ENCODE measurements at places on chromosomes 13 and 19.

DNA sequence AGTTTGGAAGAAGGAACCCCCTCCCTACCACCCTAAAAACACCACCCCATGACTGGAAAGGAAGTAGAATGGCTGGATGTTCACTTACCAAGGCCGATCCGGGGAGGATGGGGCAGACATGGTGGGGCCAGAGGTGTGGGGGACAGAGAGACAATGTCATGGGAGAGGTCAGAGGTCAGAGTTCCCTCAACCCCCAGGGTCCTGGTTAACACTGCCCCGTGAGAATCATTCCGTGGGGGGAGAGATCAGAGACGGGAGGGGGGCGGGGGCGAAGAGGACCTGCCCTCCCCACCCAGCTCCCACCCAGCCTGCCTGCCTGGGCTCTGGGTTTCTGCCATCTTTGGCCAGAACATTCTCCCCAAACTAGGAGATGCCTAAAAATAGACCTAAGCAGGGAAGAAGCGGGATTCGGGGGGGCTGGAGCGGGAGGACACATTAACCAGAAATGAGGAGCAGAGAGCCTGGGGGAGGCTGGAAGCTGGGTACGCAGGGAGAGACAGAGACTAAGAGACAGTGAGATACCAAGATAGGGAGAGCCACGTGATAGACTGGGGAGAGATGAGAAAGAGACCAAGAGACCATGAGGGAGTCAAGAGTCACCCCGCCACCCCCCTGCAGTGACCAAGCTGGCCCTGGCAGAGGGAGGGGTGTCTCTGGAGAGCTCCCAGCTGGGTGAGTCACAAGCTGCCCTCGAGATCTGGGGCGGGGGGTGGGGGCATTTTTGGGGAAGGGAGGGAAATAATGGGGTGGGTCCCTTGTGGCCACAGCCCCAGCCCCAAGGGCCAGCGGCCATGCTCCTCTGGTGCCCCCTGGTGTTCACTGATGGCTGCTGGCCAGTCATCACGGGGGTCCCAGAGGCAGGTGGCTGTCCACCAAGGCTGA, 6.1 kb upstream of the KANK2 start:
- peak; percentile 34 for DNase-seq

- DNase-seq = no peak
Measured at GRCh38 chr13:34128661-34129060, 310.7 kb downstream of the RFC3 start.

DNA sequence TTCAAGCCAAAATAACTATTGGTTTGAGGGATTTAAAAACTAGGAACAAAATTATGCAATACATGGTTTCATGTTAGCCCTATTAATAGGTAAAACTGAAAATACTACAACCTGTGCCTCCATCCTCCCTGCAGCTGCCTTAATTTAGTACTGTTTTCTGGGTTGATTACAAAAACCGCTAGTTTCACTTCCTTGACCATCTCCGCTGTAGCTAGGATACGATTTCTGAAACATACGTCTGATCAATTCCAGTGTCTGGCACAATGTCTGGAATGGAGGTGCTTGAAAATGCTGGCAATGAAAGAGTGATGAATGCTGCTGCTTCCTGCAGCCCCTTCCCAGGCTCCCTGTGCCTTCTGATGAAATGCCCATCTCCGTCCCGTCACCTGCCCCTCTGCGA, 273.5 kb downstream of the SHISA2 start:
- DNase-seq = no peak

GRCh38 chr19:33293255-33294057, 8.9 kb downstream of the CEBPA start:
- DNase-seq = peak; percentile 87

- DNase-seq = no peak
Measured at GRCh38 chr19:19597809-19598306, 20.6 kb downstream of the PBX4 start.

- no peak for DNase-seq
Measured at GRCh38 chr19:23969630-23970029, 54.9 kb downstream of the ZNF726 start.

- no peak for DNase-seq
Measured at GRCh38 chr19:3669947-3670795, 30.1 kb downstream of the PIP5K1C start.

DNA sequence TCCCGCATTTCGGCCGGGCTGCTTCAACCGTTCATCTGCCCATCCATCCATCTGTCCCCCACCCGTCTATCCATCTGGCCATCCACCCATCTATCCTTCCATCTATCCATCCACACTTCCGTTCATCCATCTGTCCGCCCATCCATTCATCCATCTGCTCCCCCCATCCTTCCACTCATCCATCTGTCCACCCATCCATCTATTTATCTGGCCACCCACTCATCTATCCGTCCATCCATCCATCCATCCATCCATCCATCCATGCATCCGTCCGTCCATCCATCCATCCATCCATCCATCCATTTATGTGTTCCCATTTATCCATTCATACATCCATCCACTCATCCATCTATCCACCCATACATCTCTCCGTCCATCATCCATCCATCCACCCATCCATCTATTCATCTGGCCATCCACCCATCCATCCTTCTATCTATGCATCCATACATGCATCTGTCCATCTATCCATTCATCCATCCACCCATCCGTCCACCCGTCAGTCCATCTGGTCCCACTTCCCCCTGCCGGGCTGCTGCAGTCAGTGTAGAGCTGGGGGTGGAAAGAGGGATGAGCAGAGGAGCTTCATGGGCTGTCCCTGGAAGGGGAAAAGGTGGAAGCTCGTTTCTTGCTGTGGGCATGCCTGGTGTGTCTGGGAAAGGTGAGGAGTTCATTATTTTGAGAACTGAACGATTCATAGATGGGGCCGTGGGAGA, 722 bp downstream of the HSD11B1L start:
- no peak for DNase-seq

DNA sequence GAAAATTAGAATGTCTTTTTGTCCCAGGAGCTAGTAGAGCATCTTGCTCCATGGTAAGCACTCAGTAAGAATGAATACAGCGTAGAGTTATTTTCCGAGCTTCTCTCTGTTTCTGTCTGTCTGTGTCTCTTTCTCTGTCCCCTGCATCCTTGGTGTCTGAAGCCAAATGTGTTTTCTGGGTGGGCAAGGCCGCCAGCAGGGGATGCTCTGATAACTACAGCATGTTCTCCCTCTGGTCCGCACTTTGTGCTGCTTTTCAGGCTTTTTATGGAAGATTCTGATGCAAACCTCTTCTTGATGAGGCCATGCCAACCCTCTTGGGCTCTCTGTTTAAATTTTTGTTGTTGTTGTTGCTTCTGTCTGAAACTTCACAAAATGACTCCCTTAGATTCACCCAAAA, 142.8 kb upstream of the UBL3 start:
- DNase-seq = no peak

DNA sequence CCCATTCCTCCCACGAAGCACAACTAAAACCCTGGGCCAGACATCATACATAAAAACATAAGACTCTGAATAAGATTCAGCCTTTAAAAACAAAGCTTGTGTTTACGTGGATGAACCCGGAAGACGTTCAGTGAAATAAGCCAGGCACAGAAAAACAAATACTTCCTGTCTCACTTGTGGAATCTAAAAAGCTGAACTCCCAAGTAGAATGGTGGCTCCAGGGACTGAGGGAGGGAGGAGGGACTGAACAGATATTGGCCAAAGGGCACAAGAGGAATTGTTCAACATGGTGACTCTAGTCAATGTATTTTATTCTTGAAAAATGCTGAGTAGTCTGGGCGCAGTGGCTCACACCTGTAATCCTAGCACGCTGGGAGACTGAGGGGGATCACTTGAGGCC, 35.7 kb upstream of the TPM4 start:
- no peak for DNase-seq

- DNase-seq = no peak
Measured at GRCh38 chr13:22793598-22794134, 387.1 kb upstream of the SGCG start.

DNA sequence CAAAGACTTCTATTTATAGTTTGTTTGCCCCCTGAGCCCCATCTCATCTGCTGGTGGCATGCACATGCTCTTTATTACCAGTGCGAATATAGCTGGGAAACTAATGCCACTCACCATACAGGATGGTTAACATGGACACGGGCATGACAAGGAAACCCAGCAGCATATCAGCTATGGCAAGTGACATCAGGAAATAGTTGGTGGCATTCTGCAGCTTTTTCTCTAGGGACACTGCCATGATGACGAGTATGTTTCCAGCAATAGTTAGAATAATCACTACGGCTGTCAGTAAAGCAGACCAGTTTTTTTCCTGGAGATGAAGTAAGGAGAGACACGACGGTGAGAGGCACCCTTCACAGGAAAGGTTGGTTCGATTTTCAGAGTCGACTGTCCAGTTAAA, 1.5 kb downstream of the HTR2A start:
- DNase-seq = no peak

- peak; percentile 45 for DNase-seq
Measured at GRCh38 chr19:40433391-40434216, 7.8 kb upstream of the SERTAD1 start.

DNA sequence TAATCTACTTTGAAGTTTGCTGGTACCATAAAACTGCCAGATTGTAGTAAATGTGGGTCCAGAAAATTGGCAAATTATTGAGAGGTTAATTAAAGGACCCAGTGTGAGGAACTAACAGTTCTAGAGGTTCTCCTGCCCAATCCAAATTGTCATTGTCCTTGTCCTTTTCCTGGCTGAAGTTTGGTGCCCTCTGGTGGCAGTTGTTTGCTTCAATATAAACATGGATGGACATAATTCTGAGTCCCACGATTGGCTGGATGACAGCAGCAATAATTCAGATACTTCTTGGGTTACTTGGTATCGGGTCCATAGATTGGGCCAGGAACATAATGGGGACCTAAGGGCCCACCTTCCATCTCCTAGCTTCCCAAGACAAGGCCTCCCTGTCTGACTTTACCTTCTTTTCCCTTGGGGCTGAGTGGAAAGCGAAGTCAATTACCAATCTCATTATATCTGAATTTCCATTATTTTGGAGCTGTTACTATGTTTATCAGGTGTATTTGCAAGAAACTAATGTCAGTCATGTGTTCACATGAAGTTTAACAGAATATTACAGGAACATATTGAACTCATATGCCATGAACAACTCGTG, 33.8 kb upstream of the GARRE1 start:
- peak; percentile 44 for DNase-seq

GRCh38 chr19:18660051-18660910, 23.2 kb upstream of the CRTC1 start:
- DNase-seq = no peak

GRCh38 chr19:37361994-37362393, 8.9 kb upstream of the ZNF527 start:
- DNase-seq = no peak

- DNase-seq = no peak
Measured at GRCh38 chr13:95530178-95530577, 22.3 kb upstream of the CLDN10 start.

GRCh38 chr19:703651-704446, 4.9 kb upstream of the PALM start:
- peak; percentile 91 for DNase-seq

DNA sequence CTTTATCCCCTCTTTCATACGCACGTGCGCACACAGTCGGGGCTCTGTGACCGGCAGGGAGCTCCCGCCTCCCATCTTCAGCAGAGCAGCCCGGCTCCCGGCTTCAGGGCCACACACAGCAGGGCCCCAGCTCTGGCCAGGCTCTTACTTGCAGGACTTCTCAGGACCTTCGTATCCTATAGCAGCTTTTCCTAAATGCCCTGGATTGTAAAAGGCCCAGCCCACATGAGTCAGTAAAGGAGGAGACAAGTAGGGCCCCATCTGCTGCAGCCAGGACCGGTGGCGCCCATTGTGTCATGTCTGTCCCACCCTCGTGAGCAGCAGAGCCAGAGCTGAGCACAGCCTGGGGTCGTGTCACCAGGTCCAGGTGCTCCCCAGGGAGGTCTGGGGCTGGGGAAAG, 107.6 kb upstream of the VSTM2B start:
- no peak for DNase-seq

GRCh38 chr13:106445996-106446395, 89.5 kb downstream of the EFNB2 start:
- no peak for DNase-seq

DNA sequence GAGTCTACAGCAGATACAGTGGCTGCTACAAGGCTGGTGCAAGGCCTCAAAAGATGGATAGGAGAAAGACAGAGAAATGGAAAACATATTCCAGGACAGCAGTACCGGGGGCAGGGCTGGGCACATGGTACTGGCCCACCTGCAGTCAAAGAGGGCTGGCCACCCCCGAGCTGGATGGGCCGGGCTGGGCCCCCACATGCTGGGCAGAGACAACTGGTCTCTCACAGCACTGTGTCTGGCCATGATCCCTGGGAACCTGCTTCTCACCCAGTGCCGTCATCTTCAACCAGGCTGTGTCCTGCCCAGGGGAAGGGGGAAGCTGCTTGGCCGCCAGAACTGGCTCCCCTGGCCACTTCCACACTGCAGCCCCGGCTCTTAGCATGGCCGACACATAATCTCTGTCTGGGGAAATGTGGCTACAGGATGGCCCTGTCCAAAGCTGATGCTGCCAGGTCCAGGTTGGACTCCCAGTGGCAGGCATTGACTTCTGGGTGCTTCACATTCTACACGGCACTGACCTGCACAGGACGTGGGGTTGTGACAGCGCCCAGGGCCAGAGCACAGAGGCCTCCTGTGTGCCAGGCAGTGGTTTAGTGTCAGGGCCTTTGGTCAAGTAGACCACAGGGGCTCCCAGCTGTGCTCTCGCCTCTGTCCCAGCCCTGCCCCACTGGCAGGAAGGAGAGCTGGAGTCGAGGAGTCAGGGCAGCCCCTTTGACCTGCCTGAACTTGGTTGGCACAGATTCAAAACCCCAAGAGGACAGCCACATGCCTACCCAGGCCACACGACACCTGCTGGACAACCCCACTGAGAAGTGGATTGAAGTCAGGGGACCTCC, 21.7 kb downstream of the PEPD start:
- no peak for DNase-seq

GRCh38 chr13:51943721-51944120, 67.5 kb downstream of the ATP7B start:
- no peak for DNase-seq

GRCh38 chr13:110216398-110217041, 90.4 kb downstream of the COL4A1 start:
- no peak for DNase-seq

GRCh38 chr19:48806818-48807589, 3.8 kb downstream of the BCAT2 start:
- peak; percentile 25 for DNase-seq

DNA sequence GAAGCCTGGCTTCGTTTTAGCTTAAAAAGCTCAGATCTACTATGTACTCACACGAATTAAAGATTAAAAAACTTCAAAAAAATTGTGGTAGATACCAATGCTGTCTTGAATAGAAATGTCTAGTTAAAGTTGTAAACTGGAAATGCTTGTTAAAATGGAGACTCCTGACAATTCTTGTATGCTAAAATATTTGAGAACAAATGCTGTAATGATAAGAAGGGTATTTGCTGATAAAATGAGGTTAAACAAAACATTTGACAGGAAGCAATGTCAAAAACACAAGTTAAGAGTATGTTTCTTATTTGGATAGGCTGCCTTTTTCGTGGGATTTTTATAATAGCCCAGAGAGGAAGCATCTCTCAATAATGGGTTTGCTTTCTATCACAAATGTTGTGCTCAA, 48.0 kb upstream of the POSTN start:
- no peak for DNase-seq
